ENCODE measurements at places on chromosomes 5 and 9.

- no peak for DNase-seq
Observed at GRCh38 chr5:75167345-75167744, 69.3 kb downstream of the ANKRD31 start.

GRCh38 chr9:107246259-107247254 lies 36.5 kb upstream of the RAD23B start:
- DNase-seq, result no peak

GRCh38 chr9:13975611-13976290 lies 338.2 kb downstream of the NFIB start:
- DNase-seq, result no peak

GRCh38 chr9:116209414-116210116 lies 56.0 kb downstream of the PAPPA start:
- no peak for DNase-seq

- no peak for DNase-seq
Observed at GRCh38 chr5:71832812-71833715, 114.0 kb downstream of the CARTPT start.

- no peak for DNase-seq
Observed at GRCh38 chr5:146474065-146474464, 26.9 kb downstream of the TCERG1 start.

DNA sequence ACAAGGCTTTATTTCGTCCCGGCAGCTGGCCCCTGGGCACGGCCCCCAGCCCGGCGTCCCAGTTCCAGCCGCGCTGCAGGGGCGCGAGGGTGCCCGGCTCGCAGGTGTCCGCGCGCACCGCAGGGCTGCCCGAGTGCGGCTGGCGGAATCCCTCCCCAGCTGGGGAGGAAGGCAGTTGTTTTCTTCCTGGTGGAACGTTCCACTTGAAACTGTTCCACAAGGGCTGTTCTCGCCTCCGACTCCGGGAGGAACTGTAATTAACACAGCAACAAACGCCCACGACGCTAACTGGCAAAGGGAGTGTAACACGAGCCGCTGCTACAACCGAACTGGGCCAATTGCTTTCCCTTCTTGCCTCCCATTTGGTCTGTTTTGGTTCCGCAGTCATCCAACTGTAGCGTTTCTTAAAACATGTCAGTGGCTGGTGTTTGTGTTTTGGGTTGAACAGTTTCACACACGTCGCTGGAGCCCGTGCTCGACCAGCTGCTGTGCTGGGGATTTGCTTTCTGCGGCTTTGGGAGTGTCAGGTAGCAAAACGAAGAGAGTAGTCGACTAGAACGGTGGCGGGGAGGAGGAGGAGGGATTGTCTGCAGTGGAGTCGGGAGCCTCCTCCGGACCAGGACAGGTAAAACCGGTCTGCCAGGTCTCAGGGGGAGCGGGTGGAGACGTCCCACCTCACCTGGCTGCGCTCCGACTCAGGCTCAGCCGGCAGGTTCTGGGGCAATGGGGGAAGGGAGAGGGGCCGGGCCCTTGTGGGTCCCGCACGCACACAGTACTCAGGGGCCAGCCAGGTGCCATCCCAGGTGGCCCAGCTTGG lies 131.6 kb upstream of the NIPBL start:
- DNase-seq, result peak; percentile 26

DNA sequence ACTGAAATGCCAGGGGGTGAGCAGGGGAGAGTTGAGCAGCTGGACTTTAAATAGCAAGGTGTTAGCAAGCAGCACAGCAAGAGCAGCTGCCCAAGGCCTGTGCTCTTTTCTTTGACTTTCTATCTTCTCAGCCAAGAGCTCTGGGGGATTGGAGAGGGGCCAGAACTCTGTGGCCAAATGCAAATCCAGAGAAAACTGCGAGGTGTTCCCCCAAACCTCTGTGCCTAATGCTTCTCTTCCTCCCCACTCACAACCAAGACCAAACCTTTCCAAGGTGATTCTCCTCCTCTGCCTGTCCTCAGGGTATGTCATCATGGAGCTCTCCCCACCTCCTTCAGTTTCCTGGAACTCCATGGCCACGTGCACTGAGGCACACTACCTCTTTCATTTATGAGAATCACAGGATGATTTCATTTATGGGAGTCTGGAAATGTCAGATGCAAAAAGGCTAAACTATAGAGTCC lies 118.7 kb upstream of the WWC1 start:
- DNase-seq, result no peak

- no peak for DNase-seq
Observed at GRCh38 chr9:14307989-14308852, 5.7 kb downstream of the NFIB start.

- no peak for DNase-seq
Observed at GRCh38 chr9:14097666-14098415, 216.1 kb downstream of the NFIB start.

DNA sequence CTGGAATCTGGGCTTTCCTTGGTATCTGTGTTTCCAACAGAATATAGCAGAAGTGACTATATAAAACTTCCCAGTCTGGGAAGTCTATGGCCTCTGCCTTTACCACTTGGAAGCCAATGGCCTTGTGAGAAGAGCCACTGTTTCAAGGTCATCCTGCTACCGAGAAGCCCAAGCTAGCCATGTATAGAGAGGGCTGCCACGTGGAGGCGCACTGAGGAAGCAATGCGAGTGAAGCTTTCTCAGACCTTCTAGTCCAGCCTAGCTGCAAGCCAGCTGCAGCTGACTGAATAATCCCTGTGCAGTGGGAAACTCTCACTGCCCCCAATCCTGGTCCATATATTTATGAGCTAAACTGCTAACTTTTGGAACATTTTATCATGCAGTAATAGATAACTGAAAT lies 661.8 kb upstream of the RIOK2 start:
- DNase-seq, result no peak

- DNase-seq, result no peak
Observed at GRCh38 chr9:114930056-114930812, at the start of gene TNFSF8. Gene TNFSF8 (minus strand): TSS chr9:114930591. CDS start chr9:114930303, 288 bp downstream.

DNA sequence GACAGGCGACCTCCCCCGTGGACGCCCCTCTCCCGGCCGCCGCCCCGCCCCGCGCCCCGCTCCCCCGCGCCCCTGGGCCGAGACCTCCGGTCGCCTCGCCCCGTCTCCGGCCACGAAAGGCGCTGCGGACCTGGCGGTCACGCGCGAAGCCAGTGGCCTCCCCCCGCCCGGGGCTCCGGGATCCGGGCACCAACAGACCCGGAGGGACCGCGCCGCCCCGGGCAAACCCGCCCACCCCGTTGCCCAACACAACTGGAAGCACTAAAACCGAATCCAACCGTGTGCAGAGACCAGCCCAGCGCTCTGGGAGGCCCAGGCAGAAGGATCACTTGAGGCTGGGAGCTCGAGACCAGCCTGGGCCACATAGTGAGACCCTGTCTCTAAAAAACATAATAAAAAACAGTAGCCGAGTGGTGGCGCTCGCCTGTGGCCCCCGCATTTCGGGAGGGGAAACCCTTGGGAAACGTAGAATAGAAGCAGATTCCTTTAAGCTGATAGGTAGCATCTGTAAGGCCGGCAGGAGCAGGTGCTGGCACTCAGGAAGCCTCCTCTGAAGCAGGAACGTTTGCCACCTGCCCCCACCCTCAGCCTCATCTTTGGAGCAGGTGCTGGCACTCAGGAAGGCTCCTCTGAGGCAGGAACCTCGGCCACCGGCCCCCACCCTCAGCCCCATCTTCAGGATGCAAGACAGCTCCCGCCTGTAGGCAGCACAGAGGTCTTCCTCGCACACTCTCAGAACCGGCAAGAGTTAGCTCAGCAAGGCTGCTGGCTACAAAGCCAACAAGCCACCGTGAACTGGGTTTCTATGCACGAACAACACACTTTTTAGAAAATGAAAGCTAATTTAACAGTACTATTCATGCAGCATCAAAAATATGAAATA lies 4.6 kb upstream of the SLC9A3 start:
- DNase-seq, result no peak

GRCh38 chr5:148884339-148885020 lies 58.1 kb downstream of the ADRB2 start:
- no peak for DNase-seq

Data from NCI-H1092 (cell line).